ENCODE measurements at places on chromosomes 5 and 9.

GRCh38 chr5:54018438-54018837 lies 291.9 kb downstream of the ARL15 start:
- DNase-seq = no peak

DNA sequence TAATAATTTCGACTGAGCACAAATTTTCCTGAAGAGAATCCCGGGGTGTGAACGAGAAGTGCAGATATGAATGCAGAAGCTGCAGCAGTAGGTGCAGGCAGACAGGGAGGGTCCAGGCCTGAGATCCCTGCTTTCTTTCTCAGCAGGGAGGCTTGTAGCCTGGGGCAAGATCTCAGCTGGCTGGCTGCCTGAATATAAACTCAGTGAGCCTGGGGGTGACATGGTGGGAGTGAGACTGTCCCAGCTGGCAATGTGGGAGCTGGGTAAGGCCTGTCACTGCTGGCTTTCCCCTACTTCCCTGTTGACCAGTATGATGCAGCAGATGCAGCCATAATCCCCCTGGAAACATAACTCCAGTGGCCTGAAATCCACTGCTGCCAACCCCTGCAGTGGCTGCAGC lies 325.2 kb downstream of the CETN3 start:
- DNase-seq = no peak

GRCh38 chr9:113886466-113886865 lies 10.4 kb downstream of the ZNF618 start:
- DNase-seq = no peak

DNA sequence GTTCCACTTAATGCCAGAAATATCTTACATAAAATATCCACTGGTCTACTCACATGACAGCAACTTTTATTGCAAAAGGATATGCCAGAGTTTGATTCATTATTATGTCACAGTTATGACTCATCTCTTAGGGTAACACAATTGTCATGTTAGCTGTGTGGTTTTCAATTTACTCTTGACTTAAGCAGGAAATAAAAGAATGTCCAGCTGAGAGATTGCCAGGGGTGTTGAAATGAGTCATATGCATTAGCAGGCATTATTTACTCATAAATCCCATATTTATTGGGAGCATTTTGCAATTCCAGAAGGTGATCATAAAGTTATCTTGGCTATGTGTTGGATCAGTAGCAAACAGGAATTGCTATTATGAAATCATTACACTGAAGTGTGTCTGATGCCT lies 1164.6 kb upstream of the CDH18 start:
- DNase-seq = no peak

- DNase-seq = no peak
Observed at GRCh38 chr5:137858223-137858916, 9.3 kb upstream of the MYOT start.
